ENCODE measurements at places on chromosomes 11 and 22.

- peak; percentile 4 for DNase-seq
These were observed 859.3 kb downstream of the BRD1 start for GRCh38 chr22:48968201-48968959.

GRCh38 chr11:70423523-70424505 lies 25.5 kb downstream of the CTTN start:
- DNase-seq: no peak

DNA sequence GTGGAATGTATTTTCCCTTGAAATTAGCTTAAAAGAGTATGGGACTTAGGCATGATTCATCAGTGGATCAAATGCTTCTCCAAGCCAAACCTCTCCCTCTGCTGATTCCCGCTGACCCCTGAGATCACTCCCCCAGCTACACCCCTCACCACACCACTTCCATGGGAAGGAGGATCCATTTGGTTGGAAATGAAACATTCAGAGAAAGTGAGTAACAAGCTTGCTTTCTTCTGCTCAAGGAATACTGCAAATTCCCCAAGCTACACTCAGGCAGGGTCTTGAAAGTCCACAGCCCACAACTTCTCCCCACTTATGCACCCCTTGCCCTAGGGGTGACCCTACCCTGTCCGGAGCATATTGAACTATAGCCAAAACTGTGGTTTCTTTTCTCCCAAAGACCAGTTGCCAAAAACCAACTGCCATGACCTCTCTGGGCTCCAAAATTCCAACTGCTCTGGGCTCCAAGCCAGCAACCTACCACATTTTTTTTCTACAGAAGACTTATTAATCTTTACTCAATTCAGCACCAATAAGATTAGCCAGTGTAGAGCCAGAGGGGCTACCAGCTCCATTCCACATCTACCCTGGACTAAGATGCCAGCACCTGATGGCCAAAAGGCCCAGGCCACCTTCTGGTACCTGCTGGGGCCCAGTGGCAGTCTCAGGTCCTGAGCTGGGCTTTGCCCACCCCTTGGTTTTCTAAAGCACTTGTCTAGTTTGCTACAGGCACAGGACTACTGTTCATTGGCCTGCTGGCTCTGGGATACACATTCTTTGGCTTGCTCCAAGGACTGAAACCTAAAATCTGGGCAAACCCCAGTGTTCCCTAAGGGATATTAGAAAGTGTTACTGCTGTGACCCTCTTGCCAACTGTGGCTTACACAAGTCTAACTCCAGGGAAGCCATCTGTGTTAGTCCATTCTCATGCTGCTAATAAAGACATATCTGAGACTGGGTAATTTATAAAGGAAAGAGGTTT lies 101.1 kb downstream of the MICAL3 start:
- DNase-seq: no peak

DNA sequence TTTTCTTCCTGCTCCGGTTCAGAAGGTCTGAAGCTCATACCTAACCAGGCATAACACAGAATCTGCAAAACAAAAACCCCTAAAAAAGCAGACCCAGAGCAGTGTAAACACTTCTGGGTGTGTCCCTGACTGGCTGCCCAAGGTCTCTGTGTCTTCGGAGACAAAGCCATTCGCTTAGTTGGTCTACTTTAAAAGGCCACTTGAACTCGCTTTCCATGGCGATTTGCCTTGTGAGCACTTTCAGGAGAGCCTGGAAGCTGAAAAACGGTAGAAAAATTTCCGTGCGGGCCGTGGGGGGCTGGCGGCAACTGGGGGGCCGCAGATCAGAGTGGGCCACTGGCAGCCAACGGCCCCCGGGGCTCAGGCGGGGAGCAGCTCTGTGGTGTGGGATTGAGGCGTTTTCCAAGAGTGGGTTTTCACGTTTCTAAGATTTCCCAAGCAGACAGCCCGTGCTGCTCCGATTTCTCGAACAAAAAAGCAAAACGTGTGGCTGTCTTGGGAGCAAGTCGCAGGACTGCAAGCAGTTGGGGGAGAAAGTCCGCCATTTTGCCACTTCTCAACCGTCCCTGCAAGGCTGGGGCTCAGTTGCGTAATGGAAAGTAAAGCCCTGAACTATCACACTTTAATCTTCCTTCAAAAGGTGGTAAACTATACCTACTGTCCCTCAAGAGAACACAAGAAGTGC lies 661 bp upstream of the MALAT1 start:
- DNase-seq: no peak

DNA sequence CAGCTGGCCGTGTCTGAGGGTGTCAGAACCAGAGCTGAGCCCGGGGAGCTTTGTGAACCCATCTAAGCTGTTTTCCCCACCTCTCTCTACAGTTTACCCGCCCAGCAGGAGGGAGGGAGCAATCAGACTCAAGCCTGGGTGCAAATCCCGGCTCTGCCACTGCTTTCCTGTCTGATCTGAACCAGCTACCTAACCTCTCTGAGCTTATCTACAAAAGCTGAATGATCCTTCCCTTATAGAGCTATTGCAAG lies 252 bp downstream of the APOL2 start:
- DNase-seq: no peak

DNA sequence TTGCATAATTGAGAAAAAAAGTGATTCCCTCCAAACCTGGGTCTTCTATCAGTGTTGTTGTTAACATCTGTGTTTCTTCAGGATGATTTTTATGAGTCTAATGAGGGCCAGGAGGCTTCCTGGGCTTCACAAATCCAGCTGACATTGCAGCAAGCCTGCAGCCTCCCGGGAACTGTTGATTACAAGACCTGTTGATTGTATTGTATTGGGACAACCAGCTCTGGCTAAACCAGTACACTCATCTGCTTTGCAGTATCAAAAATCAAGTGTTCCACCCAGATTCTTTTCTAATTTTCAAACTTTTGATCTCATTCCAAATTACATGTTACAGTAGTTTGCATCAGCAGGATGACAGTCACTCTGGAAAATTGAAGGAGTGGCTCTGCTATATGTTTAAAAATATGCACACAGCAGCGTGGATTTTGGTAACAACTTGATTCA lies 16.1 kb upstream of the PRSS23 start:
- no peak for DNase-seq

DNA sequence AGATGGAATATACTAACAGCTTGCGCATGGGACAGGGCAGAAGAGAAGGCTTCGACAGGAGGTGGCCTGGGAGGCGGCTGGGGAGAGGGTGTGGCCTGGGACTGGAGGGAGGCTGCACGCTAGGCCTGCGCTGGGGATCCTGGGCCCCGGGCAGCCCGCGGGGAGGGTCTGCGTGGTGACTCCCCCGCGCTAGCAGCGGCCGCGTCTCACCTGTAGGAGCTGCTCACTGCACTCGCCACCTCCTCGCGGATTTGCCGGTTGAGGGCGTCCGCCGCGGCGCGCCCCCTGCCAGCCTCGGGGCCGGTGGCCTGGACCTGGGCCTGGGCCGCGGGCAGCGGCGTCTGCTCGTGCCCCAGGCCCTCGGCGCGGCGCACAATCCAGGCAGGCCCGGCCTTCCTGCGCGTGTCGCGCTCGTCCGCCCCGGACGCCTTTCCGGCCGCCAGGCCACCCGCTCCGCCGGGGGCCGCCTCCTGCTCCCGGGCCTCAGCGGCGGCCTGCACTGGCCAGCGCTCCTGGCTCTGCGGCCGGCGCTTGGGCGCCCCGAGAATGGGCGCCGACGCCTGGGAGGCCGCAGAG lies 1.5 kb downstream of the MAP6 start:
- DNase-seq: no peak

- DNase-seq: no peak
These were observed 81.6 kb downstream of the ZC3H12C start for GRCh38 chr11:110174645-110175310.

DNA sequence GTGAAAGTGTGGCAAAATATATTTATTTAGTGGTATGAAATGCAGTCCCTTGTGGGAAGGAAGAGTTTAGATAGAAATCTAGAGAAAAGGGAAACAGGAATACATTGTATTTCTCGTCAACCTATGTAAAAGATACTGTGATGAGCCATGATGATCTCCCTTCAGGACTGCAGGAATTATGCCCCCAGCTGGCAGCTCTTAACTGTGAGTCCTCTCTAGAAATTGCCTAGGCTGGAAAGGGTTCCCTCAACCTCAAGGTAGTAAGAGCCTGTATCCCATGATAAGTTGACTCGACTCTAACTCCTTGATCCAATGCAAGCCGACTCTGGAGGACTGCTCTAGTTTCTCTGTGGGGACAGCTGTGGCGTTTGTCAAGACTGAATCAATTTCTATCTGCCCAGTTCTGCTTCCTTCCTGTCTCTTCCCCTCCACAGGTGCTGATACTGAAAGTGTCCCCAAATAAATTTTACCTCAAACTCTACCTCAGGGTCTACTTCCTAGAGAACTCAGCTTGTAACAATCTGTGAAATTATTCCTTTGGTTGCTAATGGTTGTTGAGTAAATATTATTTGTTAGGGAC lies 897.3 kb downstream of the METTL15 start:
- DNase-seq: no peak

- DNase-seq: no peak
These were observed 29.5 kb upstream of the MYH9 start for GRCh38 chr22:36417281-36417686.

GRCh38 chr22:37292641-37293040 lies 10.3 kb downstream of the CYTH4 start:
- no peak for DNase-seq

GRCh38 chr22:20509344-20510047 lies 2.1 kb downstream of the MED15 start:
- peak; percentile 64 for DNase-seq

GRCh38 chr11:45988921-45989320 lies 66.5 kb downstream of the LARGE2 start:
- no peak for DNase-seq

- no peak for DNase-seq
These were observed 10.8 kb upstream of the RAC2 start for GRCh38 chr22:37254867-37255233.

DNA sequence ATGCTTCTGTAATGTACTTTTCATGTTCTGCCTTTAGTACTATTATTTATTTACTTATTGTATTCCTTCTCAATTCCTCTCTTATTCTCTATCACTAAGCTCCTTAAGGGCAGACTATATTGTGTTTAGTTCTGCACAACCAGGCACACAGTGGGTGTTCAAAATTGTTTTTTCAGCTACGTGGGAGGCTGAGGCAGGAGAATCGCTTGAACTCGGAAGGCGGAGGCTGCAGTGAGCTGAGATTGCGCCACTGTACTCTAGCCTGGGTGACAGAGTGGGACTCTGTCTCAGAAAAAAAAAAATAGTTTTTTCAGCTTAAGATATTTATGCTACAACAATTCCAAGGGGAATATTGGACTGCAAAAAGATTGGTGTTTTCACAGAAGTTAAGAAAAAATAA lies 17.4 kb upstream of the DDX17 start:
- no peak for DNase-seq

GRCh38 chr11:61489833-61490721 lies 18.5 kb upstream of the LRRC10B start:
- no peak for DNase-seq

DNA sequence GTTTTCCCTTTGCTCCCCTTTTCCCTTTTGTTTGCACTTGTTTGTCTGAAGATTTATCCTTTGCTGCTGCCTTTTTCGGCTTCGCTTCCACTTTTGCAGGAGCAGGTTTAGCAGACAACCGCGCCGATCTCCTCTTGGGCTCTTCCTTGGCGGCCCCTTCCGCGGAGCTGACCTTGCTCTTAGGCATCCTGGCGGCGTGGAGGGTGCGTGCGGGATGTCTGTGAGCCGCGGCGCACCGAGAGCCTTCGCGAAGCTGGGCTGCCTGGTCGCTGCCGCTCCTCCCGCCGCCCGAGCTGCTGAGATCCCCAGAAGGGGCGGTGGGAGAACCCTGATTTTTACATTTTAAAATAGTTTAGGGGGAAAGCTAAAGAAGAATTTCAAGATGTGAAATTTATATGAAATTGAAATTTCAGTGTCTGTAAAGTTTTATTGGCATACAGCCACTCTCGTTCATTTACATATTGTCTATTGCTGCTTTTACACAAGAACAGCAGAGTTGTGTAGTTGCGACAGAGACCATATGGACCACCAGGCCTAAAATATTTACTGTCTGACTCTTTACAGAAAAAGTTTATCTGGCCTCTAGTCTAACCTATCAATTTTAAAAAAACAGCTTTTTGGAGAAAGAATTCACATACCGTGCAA lies 105.2 kb upstream of the RRM1 start:
- no peak for DNase-seq

DNA sequence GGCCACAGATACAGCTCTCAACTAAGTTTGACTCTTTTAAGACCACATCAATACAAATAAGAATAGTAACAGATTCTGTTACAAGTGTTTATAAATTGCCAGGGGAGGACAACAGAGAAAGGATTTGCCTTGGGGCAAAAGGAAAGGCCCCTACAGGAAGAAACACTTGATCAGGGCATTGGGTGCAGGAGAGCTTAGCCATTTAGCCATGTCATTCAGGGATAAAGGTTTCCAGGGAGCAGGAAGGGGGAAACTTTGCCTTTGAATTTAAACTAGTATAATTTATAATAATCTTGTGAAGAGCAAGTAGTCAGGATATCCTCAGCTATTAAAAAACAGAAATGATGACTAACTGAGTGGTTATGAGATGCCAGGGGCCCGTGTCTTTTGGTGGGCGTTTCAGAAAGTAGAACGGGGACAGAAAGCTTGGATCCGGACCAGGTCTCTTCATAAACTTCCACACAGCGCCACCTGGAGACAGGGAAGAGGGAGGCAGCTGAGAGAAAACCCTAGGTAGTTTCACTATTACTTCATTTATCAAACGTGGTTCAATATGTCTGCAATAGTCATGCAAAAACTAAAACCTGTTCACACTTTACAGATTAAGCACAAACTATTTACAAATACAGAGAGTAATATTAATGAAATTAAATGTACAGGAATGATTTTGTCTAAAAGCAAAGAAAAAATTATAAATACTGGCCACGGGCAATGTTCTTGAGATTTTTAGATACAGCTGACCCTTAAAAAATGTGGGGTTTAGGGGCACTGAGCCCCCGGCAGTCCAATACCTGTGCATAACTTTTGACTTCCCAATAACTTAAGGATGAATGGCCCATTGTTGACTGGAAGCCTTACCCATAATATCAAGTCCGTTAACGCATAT lies 11.0 kb upstream of the SLC5A4 start:
- peak; percentile 54 for DNase-seq

GRCh38 chr11:364991-365725 lies 4.1 kb upstream of the B4GALNT4 start:
- DNase-seq: no peak

DNA sequence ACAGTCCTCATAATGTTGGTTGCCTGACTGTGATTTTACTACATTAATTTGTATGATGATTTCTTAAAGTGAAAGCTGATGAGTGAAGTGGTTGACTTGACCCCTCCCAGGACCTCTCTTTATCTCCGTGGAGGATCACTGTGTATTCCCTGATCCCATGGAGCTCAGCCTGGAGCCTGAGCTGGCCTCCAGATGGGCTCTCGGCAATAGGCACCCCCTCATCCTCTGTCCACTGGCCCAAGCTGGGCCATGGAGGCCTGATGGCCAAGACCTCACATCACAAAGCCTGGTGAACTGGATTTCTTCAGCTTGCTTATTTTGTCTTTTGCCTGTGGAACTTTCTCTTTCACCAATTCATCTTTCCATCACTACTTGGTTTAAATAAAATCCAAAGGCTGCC lies 75.2 kb downstream of the WNT11 start:
- no peak for DNase-seq

- no peak for DNase-seq
These were observed 13.0 kb downstream of the OR52N4 start for GRCh38 chr11:5767056-5767455.

- DNase-seq: no peak
These were observed 50.2 kb downstream of the APOL3 start for GRCh38 chr22:36110306-36110881.

GRCh38 chr11:8830641-8831040 lies 80.3 kb upstream of the AKIP1 start:
- DNase-seq: no peak

All from stimulated activated CD4-positive, alpha-beta T cell treated with anti-CD3 and anti-CD28 coated beads, Interleukin-2, amount 100 ng/mL, for 4 hours (primary cell).